ENCODE measurements at places on chromosomes 3 and 15.

DNA sequence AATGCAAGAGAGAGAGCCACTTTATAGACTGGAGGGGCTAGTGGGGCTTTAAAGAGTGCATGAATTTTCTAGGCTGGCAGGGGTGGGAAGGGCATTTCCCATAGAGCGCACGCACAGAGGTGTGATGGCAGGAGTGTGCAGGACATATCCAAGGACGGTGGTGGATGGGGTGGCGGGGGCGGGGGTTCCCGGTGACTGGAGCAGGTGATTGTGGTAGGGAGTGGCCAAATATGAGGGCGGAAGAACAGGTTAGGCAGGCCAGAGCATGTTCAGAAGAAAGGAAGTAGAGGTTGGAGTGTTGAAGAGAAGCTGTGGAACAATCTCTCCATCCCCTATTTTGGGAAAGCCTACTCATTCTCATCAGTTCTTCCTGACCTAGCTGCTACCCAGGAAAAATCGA lies 18.1 kb downstream of the FAM81A start:
- no peak for DNase-seq

DNA sequence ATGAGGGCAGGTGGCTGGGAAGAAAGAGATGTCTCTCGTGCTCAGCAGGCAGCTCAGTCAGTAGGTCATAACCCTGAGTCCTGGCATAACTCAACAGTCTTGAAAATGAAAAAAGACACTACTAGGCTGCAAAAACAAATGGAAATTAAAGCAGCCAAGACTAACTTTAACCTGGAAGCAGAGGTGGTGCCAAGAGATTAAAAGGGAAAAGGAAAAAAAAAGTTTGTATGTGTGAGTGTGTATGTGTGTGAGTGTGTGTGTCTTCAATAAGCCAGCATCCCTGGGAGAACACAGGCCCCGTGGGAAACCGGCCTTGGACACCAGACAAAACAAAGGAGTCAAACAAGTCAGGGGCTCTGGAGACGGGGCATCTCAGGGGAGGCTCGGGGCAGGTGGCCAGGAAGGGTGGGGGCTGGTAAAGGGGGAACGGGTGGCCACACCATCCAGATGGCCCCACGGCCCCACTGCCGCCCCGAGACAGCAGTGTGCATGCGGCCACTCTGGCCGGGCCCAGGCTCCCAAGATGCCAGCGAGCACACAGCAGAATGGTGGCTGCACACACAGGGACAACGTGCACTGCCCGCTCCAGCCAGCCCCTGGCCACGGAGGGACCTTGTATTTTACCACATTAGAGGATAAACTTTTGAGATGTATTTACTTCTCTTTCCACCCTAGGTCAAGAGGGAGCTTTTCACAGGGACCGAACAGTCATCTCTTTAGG lies 23.8 kb downstream of the CYFIP1 start:
- DNase-seq, result no peak

DNA sequence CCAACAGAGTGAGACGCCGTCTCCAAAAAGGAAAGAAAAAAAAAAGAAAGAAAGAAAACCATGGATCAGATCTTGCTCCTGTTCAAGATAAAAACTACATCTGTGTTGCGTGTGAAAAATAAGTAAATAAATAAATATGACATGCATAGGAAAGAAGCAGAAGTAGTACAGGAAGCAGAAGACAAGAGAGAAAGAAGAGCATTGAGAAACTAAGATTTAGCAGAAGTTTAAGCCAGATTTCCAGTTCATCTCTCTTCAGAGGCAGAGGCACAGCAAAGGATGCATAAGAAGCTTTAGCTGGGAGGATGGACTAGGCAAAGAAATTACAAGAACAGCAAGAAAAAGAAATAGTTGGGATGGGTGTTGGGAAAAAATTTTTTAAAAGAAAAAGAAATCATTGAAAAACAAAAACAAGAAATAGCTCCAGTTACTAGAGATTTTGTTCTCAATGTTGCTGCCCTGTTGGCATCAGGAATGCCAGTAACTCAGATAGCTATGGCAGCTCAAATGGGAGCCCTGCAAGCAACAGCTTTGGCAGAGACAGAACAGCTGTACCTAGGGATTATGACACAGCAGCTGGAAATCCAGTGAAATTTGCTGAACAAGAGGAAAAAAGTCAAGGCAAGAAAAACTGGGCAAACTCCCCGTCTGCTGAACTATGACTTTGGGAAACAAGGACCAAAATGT lies 17.3 kb downstream of the AP3S2 start:
- DNase-seq, result no peak

DNA sequence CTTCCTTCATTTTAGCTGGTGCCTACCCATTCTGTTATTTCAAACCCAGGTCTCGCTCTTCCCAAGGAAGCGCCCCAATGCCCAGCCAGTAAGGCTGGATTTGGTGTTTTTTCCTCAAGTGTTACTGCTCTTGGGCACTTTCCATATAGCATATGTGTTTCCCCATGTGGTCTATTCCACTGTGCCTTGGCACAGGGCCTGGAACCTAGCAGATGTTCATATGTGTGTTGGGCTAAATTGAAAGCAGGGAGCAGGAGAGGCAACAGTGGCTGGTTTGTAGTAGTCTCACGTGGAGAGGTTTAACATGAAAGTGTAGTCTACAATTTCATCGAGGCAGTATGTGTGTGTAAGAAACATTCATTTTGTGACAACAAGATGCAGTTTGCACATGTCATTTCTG lies 48.2 kb upstream of the TEX264 start:
- no peak for DNase-seq

DNA sequence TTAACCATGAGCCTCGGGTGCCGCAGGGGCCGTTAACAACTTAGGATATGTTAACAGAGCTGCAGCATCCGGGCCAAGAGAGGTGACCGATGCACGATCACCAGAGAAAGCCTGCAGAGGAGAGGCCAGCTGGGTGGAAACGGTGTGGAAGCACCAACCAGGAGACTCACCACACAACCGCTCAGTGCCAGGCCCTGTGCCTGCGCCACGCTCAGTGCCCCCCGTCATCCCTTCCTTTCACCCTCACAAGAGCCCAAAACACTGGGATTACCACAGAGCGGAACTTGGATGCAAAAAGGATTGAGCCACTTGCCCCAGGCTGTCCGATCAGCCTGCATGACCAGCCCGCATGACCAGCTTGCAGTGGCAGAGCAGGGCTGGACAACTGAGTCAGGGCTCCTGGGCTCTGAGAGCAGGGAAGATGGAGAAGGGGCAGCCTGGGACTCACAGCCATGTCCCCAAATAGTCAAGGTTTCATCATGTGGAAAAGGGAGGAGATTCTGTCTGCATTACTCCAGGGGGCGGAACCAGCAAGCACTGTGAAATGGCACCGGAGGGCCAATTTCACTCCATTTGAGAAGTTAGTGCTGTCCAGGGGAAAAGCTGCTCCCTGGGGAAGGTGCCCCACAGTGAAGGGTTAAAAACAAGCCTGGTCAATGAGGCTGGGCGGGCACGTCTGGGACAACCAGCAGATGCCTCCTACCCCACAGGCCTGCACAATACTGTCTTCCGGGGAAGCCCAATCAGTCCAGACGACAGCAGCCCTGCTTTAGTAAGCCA lies 156.8 kb downstream of the ATP10A start:
- no peak for DNase-seq

DNA sequence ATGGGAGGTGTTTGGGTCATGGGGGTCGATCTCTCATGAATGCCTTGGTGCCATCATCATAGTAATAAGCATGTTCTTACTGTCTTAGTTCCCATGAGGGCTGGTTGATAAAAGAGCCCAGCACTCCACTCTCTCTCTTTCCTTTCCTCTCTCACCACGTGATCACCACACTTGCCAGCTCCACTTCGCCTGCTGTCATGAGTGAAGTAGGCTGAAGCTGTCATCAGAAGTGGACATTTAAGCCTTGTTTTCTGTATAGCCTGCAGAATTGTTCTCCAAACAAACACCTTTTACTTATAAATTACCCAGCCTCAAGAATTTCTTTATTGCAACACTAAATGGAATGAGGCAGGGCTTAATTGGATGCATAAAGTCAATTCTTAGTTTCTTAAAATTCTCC lies 6.1 kb downstream of the OR5H1 start:
- no peak for DNase-seq

DNA sequence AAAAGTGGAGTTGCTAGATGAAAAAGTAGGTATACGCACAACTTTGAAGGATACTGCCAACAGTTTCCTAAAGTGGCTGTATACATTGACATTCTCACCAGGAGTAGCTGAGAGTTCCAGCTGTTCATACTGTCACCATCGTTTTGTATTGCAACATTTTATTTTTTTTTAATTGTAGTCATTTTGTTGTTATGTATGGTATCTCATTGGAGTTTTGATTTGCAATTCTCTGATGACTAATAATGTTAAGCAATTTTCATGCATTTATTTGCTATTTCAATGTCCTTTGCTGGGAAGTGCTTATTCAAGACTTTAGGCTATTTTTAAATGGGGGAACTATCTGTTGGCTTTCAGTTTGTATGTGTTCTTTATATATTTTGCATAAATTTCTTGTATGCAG lies 185.1 kb upstream of the TGFBR2 start:
- no peak for DNase-seq

GRCh38 chr3:123658118-123658851 lies 73.4 kb upstream of the HACD2 start:
- no peak for DNase-seq

DNA sequence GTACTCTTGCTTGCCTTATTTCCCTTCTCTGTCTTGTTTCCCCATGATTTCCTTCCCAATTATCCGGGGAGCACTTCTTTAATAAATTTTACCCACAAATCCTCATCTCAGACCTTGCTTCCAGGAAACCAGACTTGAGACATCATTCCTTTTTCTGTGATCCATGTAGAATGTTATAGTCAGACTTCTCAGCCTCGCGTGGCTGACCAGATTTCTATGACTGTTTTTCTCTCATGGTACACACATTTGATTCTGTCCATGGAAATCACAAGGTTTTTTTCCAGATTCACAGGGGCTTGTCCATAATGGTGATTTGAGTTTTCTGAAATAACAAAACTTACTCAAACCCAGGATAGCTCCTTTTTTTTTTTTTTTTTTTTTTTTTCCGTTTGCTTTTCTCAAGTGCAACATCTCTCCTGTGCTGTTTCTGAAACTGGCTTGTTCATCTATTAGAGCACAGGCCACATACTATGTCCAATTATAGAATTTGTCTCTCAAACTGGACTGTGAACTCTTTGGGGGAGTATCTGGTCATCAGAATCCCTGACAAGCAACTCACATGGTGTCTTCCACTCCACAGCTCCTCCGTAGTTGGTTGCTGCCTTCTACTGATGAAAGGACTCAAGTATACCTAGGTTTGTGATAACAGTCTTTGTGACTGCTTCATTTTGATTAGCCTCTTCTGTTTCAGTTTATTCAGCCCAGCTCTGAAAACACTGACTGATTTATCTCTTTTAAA lies 50.8 kb downstream of the RBMS3 start:
- no peak for DNase-seq

DNA sequence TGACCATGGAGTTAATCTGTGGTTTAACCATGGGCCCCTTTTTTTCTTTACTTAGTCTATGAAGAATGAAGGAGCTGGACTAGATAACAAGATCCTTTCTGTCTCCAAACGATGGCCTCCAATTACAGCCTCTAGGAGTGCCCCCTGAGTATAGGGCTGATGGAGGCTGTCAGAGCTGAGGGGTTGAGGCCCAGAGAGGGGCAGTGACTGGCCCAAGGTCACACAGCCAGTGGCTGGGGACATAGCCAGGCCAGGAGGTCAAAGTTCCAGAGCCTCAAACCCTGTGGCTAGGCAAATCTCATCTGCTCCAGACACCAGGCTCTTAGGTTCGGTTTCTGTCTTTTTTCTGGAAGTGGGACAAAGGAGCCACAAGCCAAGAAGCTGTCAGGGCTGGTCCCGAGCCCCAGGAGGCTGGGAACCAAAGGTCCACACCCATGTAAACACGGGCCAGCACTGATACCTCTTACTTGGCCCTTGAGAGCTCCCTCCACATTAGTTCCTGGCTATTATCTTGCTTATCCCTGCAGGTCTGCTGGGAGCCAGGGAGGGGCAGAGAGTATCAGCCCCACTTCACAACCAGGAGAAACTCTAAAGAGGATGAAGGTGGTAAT lies 10.3 kb downstream of the RHOV start:
- DNase-seq, result no peak
